ENCODE measurements at places on chromosomes 7 and 10.

DNA sequence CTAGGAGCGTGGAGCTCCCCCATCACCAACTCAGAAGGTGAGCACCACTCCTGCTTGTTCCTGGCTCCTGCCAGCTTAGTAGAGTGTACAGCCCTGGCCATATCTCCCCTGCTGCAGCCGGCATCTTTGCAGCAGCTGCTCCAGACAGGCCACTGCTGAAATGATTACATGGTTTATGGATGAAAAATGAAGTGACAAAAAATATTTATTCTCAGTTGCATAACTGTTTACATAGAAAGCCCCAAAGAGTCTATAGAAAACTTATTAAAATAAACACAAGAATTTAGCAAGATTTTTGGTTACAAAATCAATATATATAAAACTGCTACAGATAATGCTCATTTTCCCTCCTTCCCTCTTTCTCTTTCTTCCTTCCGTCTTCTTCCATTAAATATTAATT is 27.2 kb downstream of the C10orf67 start:
- no peak for DNase-seq

DNA sequence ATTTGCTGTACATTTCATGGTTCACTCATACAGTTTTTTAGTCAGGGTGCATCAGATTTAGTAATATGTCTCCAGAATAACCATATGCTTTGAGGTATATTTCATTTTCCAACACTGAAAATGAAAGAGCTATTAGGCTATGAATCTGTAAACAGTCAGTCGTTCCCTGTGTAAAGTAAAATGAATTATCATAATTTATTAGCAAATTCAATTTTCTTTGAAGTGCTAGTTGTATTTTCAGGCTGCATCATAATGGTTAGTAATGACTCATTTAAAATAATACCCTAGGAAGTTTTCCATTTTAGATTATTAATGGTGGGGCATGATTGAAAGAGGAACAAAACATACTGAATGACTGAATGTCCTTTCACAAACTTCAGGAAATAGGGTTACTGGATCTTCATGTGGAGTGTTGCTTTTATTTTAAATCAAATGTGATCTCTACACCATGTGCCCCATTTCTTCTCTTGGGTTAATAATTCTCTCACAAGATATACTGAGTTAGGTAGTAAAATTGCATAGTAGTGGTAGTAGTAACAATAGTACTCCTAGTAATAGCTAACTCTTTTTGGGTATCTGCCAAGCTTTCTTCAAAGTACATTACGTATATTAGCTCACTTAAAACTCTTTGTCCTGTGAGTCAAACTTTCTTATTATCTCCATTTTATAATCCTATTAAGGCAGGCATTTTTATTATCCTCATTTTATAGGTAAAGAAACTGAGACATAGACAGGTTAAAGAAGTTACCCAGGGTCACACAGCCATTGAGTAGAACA is 476.5 kb downstream of the SUGCT start:
- no peak for DNase-seq

GRCh38 chr7:69615685-69616084 is 17.4 kb downstream of the AUTS2 start:
- DNase-seq = no peak

DNA sequence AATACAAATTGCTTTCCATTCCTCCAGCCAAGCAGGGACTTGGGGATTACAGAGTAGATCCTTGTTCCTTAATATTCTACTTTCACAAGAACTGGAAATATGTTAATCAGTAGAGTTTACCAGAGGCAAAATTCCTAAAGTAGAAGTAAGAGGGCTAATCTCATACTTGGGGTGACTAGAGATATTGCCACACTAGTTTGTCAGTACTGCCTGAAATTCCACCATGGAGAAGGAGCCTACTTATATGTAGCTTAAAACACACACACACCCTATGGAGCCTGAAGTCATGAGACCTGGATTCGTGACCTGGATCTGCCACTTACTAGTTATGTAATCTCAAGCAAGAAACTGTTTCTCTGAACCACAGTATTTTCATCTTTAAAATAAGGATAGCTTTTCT is 33.9 kb downstream of the STRIP2 start:
- DNase-seq = no peak

DNA sequence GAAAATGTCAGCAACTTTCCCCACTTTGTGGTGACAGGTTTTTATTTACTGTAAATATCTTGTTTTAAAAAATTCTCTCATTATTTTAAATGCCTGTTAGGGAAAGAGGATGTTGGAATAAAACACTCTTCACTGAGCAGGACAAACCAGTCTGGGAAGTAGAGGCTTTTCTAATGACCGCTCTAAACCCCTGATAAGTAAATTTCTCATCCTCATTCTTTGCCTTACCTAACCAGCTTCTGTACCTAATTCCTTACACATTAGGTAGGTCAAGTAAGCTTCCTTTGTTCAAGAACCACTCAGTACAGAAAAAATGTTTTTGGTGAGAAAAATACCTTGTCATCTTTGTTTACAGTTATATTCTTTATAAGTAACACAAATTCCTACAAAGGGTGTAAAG is 143.6 kb downstream of the GPR85 start:
- DNase-seq = no peak

GRCh38 chr10:132832186-132832969 is 46.4 kb upstream of the NKX6-2 start:
- DNase-seq = no peak

DNA sequence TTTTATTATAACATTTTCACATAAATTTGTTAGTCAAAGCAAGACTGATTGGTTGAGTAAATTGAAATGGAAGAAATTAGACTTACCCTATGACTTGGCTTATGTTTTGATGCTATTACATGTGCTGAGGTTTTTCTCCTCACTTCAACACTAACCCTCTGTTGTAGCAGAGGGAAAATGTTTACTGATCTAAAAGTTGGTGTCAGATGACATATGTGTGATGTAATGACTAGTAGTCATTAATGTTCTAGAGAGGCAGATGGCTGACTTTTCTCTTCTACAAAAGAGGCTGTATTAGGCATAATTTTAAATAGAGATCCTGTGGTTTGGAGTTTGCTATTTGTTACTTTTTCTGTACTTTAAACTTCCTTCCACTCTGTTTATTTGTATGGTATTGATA is 266.0 kb downstream of the BBS9 start:
- DNase-seq = no peak

DNA sequence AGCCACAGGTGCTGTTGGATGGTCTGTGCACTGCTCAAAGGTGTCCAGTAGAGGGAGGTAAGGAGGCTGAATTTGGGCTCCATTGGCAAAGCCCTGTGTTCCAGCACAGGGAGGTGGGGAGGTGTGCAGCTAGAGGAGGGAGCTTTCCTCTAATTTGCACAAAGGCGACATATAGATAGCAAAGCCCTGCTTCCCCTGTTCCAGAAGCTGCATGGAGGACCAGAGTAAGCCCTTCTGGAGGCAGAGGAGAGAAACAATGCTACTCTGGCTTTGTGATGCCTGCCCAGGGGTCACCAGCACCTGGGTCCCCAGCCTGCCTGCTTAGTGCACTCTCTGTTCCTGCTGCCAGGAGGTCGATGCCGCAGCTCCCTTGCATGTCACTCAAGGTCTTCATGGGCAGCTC is 3.4 kb upstream of the ARHGAP22 start:
- peak; percentile 60 for DNase-seq

DNA sequence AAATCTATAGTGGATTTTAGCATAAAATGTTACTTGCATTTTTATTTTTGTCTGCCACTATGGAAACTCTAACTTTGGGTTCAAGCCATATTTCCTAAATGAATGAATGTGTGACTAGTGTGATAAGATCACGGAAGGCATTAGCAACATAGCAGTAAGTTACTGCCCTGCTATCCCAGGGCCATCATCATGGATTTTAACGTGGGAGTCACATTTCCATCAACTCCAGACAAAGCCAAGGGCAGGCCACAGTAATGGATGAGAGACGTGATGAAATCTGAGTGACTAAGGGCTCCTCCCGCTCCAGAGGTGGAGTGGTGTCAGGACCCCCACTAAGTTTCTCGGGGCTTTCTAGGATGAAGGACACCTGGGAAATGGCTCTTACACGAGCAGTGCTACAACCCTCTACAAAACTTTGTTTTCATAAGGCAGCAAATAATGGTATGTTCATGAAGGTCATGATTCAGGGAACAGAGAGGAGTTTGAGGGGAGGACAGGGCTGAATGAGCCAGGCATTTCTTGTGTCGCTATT is 34.3 kb downstream of the C10orf120 start:
- DNase-seq = no peak

- no peak for DNase-seq
These were observed 26.8 kb upstream of the ZNF746 start for GRCh38 chr7:149524394-149524793.

DNA sequence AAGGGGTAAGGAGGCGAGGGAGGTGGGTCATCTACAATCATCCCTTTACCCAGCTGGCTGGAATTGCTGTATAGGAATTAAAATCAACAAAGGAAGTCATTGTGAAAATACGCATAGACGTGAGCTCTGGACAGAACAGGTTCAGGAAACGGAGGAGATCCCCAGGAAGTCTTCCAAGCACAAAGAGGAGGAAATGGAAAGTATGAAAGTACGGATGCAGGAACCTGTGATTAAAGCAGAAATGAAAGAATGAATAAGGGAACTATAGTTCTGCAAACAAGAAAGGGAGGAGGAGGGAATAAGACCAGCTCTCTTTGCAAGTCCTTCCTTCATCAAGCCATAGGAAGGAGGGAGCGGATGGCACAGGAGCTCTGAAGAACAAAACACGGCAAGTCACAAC is 61.8 kb downstream of the PYROXD2 start:
- no peak for DNase-seq

DNA sequence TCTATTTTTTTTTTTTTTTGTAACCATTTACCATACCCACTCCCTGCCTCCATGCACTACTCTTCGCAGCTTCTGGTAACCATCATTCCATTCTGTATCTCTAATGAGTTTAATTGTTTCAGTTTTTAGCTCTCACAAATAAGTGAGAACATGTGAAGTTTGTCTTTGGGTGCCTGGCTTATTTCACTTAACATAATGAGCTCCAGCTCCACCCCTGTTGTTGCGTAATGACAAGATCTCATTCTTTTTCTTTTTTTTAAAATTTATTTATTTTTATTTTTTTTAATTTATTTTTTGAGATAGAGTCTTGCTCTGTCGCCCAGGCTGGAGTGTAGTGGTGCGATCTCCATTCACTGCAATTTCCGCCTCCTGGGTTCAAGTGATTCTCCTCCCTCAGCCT is 142.3 kb upstream of the PCLO start:
- no peak for DNase-seq

DNA sequence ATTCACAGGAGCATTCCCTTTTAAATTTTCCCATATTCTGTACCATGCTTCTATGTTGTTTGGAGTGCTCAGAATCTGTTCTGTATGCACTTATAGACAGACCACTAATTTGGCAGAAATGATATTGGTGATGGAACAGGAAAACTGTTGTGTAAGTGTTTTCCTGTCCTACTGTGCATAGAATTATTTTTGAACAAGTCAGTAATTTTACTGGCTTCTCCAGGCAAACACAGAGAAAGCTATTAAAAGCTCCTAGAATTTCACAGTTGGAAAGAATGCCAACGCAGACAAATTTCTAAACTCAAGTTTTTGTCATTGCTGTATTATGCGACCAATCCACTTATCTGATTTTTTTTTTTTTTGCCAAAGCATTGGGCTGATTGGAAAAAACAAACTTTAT is 55.7 kb downstream of the ANKMY2 start:
- no peak for DNase-seq
